Stimulated activated CD8-positive, alpha-beta memory T cell treated with anti-CD3 and anti-CD28 coated beads, Interleukin-4, amount 100 ng/mL, for 4 hours (primary cell): ENCODE measurements at places on chromosomes 5 and 9.
A peak's percentile ranks its signal among the peaks of the same experiment; 100 is the strongest.

DNA sequence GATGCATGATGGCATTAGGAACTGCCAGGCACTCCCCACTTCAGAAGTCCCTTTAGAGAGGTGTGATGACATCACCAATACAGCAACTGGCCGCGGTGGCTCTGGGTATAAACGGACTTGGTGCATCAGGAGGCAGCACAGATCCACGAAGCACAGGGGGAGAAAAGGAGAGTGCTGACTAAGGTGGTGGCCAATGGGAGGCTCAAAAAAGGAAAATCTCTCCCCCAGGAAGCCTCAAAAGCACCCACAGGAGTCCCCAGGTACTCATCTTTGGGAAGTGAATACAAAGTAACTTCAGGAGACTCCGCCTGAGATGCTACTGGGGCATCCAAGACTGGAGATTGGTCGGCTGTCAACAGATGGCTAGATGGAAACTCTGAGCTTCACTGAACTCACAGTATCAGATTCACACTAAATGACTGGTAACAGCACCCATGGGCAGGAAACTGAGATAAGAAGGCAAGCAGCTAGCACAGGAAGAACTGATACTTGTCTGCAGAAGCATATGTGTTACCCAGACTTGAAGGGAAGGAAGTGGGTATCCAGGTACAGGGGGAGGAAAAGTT, 7.6 kb downstream of the TTC39B start:
- DNase-seq = no peak

DNA sequence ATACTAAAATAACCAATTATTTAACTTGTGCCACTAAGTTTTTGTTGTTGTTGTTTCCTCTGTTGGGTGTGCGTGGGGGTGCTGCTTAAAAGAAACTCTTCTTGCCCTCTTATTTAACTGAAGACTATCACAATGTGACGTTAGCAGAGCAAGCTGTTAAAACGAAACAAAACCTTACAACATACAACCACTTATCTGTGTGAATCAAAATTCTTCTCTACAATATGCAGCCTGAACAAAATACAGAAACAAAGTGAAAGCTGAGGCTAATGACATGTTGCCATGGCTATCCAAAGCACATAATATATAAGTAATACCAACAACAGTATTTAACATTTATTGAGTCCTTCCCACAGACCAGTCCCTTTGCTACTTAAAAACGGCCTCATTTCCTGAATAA, 291.0 kb downstream of the FBXL17 start:
- no peak for DNase-seq

GRCh38 chr5:159331093-159331973, 1.0 kb upstream of the IL12B start:
- peak; percentile 47 for DNase-seq

GRCh38 chr5:150729859-150730258, 29.0 kb downstream of the DCTN4 start:
- DNase-seq = no peak

- no peak for DNase-seq
Observed at GRCh38 chr5:53871775-53872174, 311.3 kb downstream of the NDUFS4 start.

DNA sequence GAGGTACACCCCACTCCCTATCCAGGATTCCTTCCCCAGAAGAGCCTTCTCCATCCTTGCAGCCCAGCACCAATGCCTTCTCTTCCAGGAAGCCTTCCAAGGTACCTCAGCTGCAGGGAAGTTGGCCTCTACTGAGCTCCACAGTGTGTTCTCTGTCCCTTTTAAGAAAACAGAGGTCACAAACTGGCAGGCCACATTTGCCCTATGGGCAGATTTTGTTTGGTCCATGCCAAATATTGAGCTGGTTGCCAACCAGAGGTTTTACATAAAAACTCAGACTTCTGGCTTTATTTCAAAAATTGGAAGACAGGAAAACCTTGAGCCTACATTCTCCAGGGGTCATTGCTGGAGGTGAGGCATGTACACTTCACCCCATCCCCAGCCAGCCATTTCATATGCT, 9.0 kb upstream of the NDST1 start:
- DNase-seq = no peak

DNA sequence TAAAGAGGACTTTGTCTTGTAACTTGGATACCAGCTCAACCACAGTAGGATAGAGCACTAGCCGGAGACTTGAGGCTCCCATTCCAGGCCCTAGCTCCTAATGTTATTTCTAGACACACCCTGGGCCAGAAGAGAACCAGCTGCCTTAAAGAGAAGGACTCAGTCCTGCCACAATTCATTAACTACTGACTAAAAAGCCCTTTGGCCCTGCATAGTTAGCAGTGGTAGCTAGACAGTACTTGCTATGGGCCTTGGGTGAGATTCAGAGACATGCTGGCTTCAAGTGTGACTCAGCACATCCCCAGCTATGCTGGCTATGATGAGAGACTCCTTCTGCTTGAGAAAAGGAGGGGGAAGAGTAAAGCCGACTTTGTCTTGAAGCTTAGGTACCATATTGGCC, 47.3 kb downstream of the TMEM167A start:
- DNase-seq = no peak

- no peak for DNase-seq
Observed at GRCh38 chr5:82408033-82408432, 129.9 kb upstream of the RPS23 start.

DNA sequence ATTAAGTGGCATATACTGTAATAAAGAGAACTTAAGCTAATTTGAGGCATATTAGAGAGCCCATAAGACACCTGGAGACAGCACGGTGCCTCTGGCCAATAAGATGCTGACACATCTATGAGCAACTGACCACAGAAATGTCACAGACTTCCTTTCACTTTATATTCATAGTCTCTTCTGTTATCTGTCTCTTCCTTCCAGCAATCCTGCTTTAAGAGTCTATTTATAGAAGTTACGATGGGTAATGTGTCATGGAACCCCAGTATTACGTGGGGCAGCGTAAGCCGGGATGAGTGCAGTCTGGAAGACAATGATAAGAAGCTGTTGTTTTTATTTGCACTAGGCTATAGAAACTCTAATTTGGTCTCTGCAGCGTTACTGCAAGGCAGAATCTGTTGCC, 136.8 kb downstream of the CFAP90 start:
- DNase-seq = no peak

DNA sequence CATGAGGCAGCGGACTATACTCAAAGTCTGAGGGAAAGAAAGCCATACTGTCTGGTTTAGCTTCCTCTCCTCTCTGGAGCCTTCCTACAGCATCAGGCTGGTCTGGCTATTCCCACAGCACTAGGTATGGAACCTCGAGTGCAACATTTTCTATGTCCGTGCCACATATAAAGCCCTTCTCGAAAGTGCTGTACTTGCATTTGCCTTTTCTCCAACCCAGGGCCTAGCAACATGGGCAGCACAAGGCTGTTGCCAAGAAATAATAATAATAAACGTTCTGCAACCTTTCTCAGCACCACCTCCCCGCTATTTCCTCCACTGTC, 804 bp downstream of the MED10 start:
- no peak for DNase-seq

DNA sequence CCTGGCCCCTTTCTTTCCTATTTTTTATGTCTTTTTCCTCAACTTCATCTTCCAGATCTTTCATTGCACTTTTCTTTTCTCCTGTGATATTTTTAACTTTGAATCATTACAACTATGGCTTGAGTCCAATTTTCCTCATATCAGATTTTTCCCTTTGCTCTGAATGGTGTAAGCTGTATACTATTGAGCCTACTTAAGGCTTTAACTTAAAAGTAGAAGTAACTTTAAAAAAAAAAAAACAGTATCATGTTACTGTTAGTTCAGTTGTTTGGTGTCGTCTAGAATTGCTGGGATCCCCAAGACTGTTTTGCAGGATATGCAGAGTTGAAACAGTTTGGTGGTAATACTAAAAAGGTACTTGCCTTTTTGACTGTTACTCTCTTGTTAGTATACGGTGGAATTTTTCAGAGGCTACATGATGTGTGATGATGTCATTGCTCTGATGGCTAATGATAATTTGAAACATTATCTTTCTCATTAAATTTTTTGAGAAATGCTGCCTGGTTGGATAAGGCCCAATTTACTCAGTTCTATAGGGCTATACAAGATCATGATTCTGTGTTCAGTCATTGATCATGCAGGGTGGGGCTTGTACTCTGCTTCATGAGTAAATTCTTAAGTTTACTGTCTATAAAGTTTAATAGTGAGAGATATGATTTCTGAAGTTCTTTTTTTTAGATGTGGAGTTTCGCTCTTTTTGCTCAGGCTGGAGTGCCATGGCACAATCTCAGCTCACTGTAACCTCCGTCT, 8.8 kb downstream of the NAA35 start:
- no peak for DNase-seq

DNA sequence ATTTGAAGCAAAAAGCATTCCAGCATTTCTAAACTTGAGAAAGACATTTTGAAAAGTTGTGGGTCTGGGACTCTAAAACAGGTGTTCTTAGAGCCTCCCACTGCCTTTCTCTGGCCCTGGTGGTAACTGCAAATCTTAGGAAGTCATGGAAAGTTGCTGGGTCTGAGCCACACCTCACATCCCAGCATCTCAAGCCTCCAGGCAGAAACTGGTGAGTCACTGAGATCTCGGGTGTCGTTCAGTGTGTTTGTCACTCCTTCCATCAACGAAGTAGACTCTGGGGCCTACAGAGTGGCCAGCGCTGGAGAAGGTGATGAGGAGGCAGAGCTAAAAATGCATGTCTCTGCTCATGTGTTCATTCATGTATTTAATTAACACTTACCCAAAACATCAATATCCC, 59.6 kb upstream of the C5orf58 start:
- DNase-seq = no peak

- DNase-seq = no peak
Observed at GRCh38 chr9:101572316-101572715, 22.5 kb downstream of the PPP3R2 start.

DNA sequence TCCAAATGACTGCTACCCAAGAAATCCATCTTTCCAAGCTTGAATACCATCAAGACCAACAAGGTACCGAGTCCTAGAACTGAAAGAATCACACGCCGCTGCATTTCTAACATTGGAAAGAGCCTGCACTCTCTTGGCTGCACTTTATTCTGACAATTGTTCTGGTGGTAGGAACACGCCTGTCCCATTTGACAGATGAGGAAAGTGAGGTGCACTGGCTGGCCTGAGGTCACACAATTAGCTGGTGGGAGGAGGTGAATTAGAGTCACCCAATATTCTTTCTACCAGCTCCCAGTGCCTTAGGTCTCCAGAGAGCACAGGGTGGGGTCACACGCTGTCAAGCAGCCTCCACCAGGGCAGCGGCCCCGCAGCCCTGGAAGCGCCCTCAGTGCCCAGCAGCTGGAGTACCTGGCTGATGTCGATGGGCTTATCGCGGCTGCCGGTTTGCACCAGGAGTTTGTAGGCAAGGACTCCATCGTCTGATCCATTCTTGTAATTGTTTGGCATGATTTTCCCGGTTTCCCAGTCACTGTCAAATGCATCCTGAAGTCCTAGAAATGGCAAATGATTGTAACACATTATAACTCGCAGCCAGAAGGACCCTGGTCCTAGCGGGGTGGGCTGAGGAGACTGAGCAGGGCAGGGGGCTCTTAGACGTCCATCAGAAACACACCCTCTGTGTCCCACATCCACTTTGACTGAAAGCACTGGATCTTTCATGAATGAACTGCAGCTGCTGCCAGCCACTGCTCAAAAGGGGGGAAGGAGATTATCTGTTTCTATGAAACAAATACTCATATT, 55.1 kb downstream of the PTCH1 start:
- DNase-seq = no peak

DNA sequence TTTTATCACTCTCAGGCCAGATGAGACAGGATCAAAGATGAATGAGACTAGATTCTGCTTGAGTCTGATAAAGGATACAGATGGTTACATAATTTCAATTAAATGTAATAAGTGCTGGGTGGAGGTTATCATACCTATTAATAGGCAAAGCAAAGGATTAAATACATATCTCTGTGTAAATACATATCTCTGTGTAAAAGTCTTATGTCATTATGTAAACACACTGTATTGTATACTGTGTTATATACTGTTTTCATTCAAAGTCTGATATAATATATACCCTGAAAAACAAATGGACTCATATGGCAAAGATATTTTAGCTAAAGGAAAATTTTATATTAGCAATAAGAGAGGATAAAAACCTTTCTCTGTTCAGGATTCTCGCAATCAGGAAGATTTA, 605.8 kb upstream of the PTGER4 start:
- no peak for DNase-seq

DNA sequence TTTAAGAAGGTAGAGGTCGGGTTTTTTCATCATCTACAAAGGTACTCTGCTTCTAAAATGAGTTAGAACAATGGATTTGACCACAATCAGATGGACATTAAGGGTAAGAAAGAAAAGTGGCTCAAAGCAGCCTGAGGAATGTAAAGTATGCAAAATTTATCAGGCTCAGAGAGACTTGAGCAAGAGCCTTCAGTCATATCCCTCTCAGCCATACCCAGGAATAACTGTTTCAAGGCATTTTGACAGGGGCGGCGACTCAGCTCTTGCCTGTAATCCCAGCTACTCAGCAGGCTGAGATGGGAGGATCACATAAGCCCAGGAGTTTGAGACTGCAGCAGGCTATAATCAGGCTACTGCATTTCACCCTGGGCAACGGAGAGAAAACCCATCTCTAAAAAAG, 38.8 kb upstream of the ANXA2R start:
- DNase-seq = no peak

DNA sequence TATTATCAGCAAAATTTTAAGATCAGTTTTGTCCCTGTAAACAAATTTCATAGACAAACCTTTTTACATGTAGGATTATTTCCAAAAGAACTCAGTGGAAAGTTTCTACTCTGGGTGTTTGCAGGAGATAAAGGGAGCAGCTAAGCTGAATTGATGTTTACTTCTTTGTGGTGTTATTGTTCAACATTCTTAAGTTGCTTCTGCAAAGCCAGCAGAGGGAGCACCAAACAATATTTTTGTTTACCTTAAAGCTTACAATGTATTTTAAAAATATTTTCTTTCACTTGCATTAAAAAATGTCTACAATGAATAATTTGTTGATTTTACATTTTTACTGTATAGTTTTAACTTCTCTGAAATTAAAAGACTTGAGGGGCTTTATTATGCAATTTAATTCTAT, 135.4 kb downstream of the ATG10 start:
- DNase-seq = no peak

DNA sequence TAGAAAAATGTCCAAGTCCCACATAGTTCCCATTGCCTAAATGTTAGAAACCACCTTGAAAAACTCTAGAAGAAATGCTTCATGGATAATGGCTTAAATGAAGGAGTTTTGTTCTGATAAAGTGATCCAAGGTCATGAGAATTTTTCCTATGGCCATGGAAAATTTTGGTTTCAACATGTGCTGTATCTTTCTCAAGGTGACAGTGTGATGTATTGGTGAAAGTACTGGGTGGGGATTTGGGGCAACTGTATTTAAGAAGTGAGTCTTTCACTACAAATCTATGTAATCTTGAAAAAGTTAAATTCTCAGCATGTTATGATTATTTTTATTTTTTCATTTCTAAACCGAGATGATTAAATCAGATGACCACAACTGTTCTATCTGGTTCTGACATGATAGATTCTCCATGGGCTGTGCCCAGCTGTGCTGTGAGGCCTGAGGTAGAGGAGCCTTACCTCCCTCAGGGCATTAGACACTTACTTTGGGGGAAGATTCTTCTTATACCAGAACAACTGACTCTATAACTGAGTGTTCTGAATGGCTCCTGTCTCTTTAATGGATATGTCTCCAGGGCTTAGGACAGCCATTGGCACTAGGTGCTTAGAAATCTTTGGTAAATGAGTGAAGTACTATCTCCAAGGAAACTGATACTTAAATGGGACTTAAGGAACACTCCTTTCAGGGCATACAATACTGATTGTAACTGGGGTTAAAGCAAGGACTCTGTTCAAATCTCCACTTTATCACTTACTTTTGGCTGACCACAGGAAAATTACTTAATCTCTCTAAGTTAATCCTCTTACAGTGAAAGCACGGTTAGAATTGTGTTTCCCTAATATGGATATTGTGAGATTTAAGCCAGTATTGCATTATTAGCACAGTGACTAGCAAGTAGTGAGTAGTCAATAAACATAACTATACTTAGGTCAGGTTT, 397.4 kb upstream of the MEF2C start:
- DNase-seq = no peak
